ENCODE measurements at places on chromosomes 7 and 10.

- DNase-seq = no peak
These were observed 1.3 kb upstream of the PTPRN2 start for GRCh38 chr7:158588878-158589442.

GRCh38 chr10:48490946-48491345 is 113.9 kb downstream of the ARHGAP22 start:
- DNase-seq = no peak

DNA sequence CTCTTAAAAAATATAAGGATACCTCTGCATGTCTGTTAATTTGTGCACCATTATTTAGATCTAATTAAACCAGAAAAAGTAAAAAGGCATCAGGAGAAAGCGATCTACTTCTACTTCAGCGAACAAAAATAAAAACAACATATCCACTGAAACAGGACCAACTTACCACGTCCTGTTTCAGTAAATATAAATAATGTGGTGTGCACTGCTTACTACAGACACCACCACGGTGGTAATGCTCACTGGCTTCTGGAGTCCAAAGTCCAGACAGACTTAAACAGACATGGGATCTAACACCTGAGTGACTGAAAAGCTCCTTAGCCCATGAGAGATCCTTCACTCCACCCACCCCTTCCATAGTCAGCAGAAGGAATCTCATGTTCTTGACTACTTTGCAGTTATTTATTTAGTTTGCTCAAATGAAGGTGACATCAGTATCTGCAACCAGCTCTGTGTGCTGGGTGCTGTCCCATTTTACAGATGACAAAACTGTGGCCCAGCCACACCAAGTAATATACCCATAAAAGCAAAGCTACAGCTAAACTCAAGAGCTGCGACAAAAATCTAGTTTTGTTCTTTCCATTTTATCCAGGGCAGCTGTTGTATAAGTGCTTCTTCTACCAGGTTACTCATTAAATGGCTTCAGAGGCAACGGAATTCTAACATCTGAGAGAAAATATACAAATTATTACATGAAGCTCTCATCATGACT is 62.1 kb upstream of the NCAPG2 start:
- no peak for DNase-seq

GRCh38 chr7:106545275-106545674 is 115.7 kb downstream of the CCDC71L start:
- no peak for DNase-seq

DNA sequence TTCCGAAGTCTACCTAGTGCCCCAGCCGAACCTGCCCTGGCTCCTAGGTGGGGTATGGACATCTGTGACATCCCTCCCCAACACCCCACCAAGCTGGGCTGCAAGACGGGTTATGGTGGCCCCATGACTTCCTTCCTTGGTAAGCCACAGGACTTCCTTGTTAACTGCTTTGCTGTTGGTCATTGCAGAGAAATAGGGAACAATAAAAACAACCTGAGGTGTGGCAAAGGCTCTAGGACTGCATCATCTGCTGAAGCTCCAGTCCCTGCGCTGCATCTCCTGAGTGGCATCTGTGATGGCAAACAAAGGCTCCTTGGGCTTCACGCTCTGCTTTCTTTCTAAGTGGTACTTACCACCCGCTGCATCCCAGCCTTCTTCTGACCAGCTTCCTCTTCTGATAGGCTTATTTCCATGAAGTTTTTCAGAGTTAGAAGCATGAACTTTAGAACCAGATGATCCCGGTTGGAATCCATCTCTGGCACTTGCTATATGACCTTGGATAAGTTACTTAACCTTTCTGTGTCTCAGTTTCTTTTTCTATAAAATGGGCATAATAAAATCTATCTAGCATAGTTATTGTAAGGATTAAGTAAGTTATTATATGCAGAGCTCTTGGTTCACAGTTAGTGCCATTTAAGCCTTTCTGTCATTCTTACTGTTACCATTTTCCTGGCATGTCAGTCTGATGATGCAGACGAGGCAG is 216.8 kb downstream of the RPS24 start:
- DNase-seq = no peak

DNA sequence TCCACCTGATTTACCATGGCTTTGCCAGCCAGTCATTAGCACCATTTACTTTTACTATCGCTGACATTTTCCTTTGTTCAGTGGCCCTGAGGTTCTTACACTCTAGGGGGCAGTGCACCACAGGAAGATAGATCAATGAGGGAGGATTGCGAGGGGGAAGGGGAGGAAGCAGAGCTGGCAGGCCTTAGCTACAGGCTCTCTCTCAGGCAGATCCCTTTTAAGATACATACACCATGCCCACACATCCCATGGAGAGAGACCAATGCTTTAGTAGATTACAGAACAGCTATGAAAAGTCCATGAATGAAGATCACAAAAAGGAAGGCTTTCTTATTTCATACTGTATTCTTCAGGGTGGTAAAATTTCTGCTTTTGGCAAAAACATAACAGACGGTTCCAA is 47.4 kb downstream of the DENND11 start:
- DNase-seq = peak; percentile 79

DNA sequence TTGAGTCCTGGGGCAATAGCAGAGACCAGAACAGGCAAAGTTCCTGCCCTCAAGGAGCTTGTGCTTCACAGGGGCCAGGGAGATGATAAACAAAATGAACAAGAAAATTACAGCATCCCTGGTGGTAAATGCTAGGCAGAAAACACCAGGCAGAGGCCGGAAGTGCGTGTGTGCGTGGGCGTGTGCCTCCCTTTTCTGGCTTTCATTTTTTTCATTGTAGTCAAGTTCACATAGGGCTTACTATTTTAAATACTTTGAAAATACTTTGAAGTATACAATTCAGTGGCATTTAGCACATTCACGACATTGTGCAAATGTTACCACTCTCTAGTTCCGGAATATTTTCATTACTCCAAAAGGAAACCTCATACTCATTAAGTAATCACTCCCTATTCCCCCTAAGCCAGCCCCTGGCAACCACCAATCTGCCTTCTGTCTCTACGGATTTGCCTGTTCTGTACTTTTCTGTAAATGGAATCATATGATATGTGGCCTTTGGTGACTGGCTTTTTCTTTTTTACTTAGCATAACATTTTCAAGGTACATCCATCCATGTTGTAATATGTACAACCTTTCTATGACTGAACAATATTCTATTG is 88.1 kb upstream of the PDCD4 start:
- DNase-seq = no peak

GRCh38 chr10:32245760-32246159 is 101.2 kb downstream of the EPC1 start:
- DNase-seq = no peak

- DNase-seq = peak; percentile 53
These were observed 334 bp downstream of the ZNF800 start for GRCh38 chr7:127392182-127392565.

- DNase-seq = no peak
These were observed 231.3 kb downstream of the WDR37 start for GRCh38 chr10:1287487-1287886.

DNA sequence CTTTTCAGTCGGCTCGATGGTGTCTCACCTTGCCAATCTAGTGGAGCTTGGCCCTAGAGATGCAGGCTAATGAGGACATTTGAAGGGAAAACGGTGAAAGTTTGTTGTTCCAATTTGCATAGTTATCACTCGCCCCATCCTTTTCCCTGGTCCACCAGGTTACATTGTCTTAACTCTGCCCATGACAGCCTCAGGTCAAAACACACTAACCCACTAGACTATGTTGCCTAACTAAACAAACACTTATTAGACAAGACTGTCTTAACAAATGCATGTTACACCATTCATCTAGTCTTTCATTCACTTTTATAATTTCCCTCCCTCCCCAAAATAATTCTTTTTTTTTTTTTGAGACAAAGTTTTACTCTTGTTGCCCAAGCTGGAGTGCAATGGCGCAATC is 40.7 kb downstream of the USP6NL start:
- no peak for DNase-seq

DNA sequence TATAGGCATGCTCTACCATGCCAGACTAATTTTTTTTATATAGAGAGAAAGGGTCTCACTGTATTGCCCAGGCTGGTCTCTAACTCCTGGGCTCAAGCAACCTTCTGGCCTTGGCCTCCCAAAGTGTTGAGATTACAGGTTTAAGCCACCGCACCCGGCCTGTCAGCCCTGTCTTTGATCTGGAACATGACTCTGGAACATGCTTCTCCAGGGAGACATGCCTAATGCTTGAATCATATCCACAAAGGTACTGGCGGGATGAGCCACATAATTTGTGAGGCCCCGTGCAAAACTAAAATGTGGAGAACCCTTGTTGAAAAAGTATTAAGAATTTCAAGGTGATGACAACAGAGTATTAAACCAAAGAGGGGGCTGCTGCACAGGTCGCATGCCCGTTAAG is 282.8 kb downstream of the ARHGAP12 start:
- DNase-seq = no peak

- DNase-seq = peak; percentile 11
These were observed 214.4 kb downstream of the CREB5 start for GRCh38 chr7:28626624-28627262.

DNA sequence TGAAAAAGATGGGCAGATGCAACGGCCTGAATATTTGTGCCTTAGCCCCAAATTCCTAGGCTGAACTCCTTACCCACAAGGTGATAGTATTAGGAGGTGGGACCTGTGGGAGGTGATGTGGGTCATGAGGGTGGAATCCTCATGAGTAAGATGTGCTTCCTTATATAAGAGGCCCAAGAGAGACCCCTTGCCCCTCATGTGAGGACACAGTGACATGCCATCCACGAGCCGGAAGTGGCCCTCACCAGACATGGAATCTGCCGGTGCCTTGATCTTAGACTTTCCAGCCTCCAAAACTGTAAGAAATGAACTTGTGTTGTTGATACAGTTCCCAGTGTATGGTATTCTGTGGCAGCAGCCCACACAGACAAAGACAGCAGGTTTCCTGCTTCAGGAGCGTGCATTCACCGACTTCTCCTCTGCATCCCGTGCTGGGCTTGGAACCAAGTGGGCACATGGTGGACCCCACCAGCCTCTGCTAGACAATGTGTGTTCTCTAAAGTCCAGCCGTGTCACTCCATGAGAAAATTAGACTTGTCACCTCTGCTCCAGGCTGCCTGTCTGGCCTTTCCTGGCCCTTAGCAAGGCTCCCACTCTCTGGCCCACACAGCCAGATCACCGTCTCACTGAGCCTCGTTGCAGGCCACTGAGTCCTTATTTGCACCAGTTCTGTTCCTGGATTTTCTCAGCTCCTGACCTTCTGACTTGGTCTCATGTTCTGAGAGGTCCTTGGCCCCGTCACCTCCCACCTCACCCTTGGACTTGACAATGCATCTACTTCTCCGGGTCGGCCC is 52.9 kb upstream of the CACUL1 start:
- DNase-seq = no peak

- no peak for DNase-seq
These were observed 218.8 kb downstream of the OTUD1 start for GRCh38 chr10:23657677-23658076.

- no peak for DNase-seq
These were observed 24.1 kb downstream of the SEMA3D start for GRCh38 chr7:85162721-85163120.

GRCh38 chr10:96225119-96225518 is 46.2 kb downstream of the BLNK start:
- no peak for DNase-seq

DNA sequence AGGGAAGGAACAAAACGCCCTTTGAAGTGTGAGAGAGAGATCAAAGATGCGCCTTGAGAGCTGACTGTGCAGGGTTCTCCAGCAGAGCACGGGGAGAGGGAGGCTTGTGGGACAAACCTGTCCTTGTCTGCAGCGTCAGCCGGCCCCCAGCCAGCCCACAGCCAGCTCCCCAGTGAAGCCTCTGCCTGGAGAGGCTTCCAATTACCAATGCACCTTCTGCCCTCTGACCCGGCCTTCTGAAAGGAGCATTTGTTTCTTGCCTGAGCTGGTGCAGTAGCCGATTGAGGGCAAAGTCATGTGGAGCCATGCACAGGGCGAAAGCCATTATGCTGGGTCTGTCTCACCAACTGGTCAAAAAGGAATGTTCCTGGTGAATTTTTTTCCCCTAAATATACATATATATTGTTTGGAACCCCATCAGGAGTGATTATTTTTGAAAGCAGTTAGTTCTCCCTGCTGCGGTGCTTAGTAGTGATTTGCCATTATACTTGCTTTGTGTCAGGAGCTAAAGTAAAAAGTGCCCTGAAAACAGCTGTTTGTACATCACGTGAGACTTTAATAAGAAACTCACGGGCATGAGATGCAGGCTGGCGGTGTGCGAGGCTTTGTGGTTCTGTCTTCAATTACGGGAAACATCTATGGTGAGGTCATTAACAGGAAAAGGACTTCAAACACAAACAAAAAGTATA is 268.6 kb downstream of the KLF6 start:
- DNase-seq = no peak

DNA sequence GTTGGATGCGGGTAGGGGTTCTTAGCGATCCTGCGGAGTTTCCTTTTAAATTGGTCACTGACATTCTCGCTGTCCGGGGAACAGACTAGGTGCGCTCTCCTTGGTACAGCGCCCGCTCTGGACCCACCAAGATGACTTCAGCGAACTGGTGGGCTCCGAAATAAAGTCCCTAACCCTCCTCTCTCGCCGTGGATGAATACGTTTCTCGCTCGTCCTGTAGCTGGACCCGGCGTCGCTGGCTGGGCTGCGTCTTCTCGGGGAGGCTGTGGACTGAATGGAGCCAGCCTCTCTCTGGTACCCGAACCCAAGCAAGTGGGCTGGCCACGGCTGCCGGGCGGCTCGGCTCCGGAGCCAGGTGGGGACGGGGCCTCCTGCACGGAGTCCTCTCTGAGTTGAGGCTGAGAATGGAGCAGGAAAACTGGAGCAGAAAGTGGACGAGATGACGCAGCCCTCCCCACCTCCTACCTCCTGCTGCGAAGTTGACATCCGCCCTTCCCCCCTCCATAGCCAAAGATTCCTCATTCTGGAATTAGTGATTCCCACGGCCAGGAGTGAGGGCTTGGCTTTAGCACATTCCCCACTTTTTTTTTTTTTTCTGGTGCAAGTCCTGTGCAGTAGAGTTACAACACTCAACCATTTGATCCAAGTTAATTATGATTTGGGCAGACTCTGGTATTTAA is 1.5 kb downstream of the UNC5B start:
- DNase-seq = peak; percentile 45

DNA sequence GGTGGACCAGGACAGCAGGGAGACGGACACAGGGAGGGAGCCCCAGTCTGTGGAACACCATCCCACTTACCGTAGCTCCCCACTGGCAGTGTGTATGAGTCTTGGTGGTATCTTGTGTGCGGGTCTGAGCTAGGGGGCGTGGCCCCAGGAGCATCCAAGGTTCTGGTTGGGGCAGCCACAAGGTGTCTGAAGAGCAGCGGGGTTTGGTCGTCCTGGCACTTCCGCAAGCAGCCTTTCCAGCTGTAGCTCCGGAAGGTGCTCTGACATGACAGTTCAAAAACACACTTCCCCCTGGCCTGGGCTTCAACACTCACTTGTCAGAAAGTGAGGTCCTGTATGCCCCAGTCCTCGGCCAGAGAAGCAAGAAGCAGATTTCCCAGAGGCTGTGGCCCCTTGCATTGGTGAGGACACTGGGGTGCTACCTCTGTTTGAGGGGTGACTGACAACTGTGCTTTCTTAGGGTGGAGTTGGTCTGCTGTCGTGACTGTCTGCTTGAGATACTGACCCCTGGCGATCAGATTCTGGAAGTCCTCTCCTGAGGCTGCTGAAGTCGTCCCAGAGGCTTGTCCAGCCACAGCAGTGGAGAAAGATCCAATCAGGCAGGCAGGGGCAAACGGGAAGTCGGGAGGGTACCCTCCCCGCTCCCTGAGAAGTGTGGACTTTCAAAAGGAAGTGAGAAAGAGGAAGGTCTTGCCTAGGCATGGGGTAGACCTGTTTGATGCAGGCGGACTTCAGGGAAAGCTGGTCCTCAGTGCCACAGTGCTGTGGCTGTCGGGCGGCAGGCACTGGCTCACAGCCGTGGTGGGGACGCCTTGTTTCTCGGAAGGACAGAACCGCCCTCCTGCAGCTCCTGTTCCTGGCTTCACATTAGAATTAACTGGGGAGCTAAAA is 51.4 kb upstream of the PFKFB3 start:
- DNase-seq = peak; percentile 28
